ENCODE measurements at places on chromosomes 2 and 18. TPM values are rescaled to one million over a fixed set of nuclear protein-coding genes. Genes with fewer than 3 reads are reported as not detected.

UGT1A4 gene
- 73.6 TPM for total RNA-seq

GRCh38 chr2:32436150-32436549 lies 79.3 kb downstream of the BIRC6 start:
- no peak for DNase-seq

GRCh38 chr2:146997945-146998344 lies 846.9 kb upstream of the ACVR2A start:
- DNase-seq, result no peak

GRCh38 chr18:32420084-32420750 lies 50.5 kb downstream of the GAREM1 start:
- DNase-seq, result no peak
